ENCODE measurements at places on chromosomes 12 and 14.

- no peak for DNase-seq
Observed at GRCh38 chr14:49306152-49306751, 279.9 kb downstream of the RPS29 start.

DNA sequence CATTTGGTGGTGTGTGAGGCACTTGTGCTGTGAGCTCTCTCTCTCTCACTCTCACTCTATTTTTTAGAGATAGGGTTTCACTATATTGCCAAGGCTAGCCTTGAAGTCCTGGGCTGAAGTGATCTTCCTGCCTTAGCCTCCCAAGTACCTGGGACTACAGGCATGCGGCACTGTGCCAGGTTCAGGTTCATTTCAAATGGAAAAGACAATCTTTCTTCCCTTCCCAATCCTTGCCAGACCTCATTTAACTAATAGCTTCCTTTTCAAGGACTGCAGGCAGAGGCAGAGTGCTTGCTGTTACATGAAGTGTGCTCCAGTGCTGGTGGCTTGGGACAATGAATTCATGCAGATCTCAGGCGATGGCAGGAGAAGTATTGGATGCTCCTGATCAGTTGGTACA, 73.2 kb upstream of the BICD1 start:
- no peak for DNase-seq

GRCh38 chr14:88243946-88244345, 79.1 kb downstream of the KCNK10 start:
- DNase-seq = no peak

- no peak for DNase-seq
Observed at GRCh38 chr12:89319606-89320005, 32.7 kb downstream of the DUSP6 start.

DNA sequence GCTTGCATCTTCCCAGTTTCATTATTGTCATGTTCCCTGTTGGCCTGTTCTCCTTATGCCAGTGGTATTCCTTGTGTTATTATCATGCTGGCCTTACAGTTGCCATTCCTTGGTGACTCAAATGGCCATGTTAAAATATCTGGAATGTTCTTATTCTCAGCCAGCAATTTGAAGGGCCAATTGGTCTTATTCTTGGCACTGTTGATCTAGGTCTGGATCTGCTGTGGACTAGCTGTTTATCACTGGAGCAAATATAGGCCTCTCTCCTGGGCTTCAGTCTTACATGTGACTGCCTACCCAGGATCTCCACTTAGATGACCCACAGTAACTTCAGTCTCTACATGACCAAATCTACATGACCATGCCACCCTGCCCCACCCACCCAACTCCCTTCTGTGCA, 5.4 kb downstream of the CIPC start:
- DNase-seq = no peak

- DNase-seq = no peak
Observed at GRCh38 chr12:31306866-31307265, 19.1 kb downstream of the SINHCAF start.

GRCh38 chr14:24712374-24712773, 78.4 kb upstream of the GZMB start:
- no peak for DNase-seq

DNA sequence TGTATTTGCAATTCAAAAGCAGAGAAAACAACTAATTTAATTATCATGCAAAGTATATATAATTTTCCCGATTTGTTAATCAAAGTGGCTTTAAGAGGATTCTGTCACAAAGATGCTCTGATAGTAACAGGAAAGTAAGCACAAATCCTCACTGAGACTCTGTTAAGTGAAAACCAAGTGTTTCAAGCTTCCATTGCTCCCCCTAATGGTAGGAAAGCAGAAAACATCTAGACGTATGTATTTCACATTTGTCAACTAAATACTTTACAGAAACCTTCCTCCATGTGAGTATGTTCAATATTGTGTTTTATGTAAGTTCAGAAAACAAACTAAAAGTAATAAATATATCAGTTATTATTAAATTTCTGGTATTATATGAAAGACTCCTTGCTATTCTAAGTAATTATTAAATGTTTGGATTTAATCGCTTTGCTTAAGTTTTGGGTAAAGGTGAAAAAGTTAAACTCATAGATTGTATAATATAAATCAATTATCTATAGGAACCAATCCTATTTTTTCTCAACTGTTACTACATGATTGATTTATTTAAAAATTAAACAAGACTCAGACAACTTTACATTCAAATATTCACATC, 1.5 kb upstream of the NTS start:
- no peak for DNase-seq

- DNase-seq = no peak
Observed at GRCh38 chr14:60328583-60328982, 79.6 kb downstream of the PPM1A start.
